ENCODE measurements at places on chromosomes 4 and X. TPM values are rescaled to one million over a fixed set of nuclear protein-coding genes. Genes with fewer than 3 reads are reported as not detected.

Gene GASK1B
- 10.3 TPM for total RNA-seq

- no peak for DNase-seq
Measured at GRCh38 chrX:18707426-18708049, at the start of gene PPEF1. PPEF1 (plus strand) TSS chrX:18707645; CDS start chrX:18707781, 136 bp downstream.

Gene CTPS2
- total RNA-seq = 15.0 TPM

GRCh38 chr4:145686991-145687390, 7.0 kb downstream of the C4orf51 start:
- DNase-seq = no peak

Gene CLCN4
- total RNA-seq = 1.8 TPM

Gene GPC4
- 18.4 TPM for total RNA-seq

GRCh38 chr4:53119680-53120079, 246.2 kb downstream of the SCFD2 start:
- no peak for DNase-seq

Gene PRDM8
- total RNA-seq = 2.9 TPM

DNA sequence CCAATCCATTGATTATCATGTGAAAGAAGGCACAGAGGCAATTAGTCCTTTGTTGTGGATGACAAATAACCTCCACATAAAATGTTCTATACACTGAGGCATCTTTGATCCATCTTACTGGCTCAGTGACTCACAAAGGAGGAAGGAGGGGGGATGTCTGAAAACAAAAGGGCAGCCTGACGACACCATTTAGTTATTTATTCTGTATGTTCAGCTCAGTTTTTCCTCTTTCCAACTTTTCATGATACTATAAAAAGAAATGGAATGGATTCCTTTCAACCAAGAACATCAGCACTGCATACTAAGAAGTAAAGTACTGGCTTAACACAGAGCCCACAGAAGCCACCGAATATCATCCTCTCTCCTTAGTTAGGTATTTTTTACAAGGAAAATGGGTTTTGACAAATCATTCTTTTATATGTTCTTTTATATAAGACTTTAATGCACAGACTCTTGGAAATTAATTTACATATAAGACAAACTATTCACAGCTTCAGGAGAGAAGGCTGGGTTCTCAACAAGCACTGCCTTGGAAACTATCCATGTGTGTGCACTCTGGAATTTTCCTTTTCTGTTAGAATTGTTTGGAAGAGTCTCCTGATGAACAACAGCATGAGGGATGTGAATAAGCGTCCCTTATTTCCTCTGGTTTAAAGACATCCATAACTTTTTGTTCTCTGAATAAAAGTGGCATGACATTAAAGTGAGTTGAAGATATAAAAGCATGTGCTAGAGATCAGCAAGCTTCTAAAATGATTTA, 135.6 kb downstream of the TSPAN5 start:
- no peak for DNase-seq

Gene ADH1C
- total RNA-seq = 502 TPM

DNA sequence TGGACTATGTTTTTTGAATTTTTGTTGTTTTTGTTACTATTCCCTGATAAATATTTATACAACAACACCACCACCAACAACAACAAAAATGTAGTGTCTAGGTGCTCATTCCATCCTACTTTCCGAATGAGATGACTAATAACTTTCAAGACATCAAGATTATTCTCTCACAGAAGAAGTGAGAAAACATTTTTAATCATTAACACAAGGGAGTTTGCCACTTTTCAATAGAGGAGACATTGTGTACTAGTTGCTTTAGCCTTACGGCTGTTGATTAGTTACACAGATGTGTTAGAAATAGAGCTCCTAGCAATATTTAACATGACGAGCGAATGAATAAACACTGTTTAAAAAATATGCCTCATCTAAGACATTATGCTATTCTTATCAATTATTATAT, 898.8 kb downstream of the C4orf33 start:
- DNase-seq = no peak

GRCh38 chr4:609400-610050, 15.8 kb upstream of the PDE6B start:
- no peak for DNase-seq
